ENCODE measurements at places on chromosomes 6 and 20.

DNA sequence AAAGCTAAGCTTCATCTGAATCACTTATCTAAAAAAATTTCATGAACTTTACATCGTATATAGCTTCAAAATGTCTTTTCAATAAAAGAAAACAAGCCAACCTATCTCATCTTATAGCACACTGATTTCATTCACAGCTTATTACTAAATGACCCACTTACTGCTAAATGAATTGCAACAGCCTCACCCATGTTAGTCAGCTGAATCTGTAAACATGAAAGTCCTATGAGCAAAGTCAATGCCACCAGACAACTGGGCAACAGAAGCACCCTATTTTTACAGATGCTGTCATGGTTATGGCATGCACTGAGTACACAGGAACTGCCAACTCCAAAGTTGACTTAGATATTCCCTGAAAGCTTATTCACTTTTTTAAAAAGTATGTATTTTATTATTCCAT lies 41.2 kb upstream of the DST start:
- no peak for DNase-seq

GRCh38 chr6:58290177-58290576 lies 972.7 kb downstream of the PRIM2 start:
- DNase-seq, result no peak

- DNase-seq, result no peak
Observed at GRCh38 chr6:1858196-1858595, 248.5 kb downstream of the FOXC1 start.

GRCh38 chr20:57672164-57672563 lies 37.7 kb downstream of the PMEPA1 start:
- no peak for DNase-seq

- no peak for DNase-seq
Observed at GRCh38 chr6:67131827-67132226, 1424.8 kb upstream of the EYS start.

DNA sequence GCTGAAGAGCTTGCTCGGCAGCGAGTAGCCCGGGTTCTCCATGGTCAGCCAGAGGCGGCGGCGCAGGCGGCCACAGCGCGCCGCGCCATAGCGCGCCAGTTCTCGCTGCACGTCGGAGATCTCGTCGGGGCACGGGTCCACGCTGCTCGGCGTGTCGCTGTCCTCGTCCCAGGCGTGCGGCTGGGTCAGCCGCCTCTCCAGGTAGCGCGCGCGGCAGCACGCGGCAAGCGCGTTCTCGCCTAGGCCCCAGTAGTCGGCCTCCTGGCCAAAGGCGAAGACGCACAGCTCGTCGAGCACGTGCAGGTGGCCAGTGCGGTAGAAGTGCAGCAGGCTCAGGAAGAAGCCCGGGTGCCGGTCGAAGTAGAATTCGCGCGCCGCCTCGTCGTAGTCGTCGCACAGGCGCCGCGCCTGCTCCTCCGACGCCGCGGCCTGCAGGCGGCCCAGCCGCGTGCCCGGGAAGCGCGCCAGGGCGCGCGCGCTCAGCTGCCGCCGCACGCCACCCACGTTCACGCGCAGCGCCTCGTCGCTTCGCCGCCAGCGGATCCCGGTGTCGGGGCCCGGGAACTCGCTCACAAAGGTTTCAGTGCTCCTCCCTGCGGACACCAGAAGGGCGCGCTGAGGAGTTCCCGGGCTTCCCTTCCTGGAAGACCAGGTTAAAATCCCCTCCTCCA lies 2.7 kb downstream of the KCNS1 start:
- DNase-seq, result peak; percentile 91

DNA sequence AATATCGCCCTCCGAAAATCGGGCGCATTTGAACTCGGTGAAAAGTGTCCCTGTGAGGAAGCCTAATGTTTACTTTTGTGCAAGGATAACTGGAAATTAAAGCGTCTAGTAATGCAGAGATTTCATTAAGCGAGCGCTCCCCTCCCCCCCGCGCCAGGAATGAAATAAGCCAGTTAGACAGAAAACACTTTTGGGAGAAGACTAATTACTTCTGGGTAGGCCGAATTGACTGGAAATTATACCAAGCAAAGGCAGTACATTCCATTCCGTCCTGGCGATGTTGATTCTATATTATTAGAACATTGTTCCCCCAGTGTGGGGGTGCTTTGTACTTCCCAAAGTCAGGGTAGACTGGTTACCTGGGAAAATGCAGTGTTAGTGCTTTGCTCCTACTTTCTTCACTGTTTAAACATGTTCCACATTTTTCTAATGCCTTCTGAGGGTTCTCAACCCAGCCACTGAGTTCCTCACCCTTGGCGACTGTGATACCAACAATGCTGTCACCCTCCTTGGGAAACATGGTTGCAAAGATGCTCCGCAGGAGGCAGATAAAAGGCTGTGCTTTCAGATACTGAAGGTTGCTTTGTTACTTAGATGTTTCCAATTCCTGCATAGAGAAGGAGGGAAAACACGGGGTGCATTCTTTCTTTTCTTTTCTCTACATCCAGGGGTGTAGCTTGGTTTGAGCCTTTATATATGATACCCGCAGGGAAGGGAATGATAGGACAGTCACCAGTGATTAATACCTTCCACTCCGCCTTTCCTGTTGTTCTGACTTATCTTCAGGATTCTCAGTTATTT lies 2.6 kb downstream of the GJA1 start:
- DNase-seq, result peak; percentile 95

GRCh38 chr20:24770628-24771541 lies 178.2 kb upstream of the CST7 start:
- DNase-seq, result no peak

DNA sequence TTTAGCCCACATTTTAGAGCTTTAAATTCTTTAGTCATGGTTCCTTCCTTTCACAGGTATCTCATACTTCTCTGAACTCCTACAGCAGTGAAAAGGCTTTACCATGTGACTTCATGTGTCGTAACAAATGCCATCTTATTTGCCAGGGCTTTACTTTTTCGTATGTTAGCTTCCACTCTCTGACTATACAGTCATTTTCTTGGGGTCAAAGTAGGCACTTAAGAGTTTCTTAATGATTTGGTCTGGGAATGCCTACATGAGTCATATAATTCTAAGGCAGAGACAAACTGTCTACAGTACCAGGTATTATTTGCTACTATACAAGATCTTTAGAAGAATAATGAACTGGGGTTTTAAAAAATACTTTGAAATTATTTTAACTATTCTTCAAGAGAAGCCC lies 15.0 kb downstream of the RAB23 start:
- no peak for DNase-seq

- DNase-seq, result no peak
Observed at GRCh38 chr20:4830259-4830658, 108.5 kb downstream of the PRND start.

DNA sequence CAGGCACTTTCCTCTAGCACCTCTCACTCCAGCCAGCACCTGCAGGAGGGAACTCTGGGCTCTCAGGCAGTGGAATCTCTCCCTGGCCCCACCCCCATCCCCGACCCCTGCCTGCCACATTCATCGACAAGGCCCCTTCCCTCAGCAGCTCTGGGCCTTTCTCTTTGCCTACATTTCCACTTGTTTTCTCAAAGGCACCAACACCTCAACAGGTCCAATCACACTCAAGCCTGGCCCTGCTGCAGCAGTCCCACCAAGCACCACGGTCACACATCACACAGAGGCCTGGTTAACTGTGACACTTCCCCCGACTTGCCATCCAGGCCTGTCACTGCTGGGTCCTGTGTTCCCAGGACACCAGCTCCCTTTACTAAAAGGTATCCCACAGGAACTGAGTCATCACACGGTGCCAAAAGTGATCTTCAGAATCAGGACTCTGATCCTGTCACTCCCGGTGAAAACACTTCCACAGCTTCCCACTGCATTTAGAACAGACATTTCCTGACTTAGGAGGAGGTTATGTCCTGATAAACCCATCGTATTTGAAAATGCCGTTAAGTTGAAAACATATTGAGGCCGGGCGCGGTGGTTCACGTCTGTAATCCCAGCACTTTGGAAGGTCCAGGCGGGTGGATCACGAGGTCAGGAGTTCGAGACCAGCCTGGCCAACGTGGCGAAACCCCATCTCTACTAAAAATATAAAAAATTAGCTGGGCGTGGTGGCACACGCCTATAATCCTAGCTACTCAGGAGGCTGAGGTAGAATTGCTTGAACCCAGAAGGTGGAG lies 54.9 kb downstream of the MYH7B start:
- no peak for DNase-seq

GRCh38 chr20:63027922-63028389 lies 21.2 kb upstream of the BHLHE23 start:
- peak; percentile 83 for DNase-seq

DNA sequence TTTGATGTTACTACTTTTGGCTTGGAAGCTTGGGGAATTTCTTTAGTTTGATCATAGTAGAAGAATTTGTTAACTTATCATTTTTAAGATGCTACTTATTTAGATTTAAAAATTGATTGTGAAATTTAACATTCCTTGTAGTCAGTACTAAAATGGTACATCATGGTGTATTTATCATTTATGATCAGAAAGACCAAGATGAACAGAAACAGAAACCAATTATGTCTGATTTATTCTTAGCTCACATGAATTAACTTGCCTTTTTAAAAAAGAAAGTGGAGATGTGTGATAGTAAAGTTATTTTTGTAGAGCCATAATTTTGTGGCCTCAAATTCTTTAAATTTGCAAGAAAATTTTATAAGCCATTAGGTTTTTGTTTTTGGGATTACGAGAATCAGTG lies 77.6 kb downstream of the LIN28B start:
- no peak for DNase-seq

- DNase-seq, result no peak
Observed at GRCh38 chr6:124947971-124948451, 14.2 kb upstream of the RNF217 start.

GRCh38 chr6:147227770-147228320 lies 23.6 kb downstream of the STXBP5 start:
- no peak for DNase-seq

DNA sequence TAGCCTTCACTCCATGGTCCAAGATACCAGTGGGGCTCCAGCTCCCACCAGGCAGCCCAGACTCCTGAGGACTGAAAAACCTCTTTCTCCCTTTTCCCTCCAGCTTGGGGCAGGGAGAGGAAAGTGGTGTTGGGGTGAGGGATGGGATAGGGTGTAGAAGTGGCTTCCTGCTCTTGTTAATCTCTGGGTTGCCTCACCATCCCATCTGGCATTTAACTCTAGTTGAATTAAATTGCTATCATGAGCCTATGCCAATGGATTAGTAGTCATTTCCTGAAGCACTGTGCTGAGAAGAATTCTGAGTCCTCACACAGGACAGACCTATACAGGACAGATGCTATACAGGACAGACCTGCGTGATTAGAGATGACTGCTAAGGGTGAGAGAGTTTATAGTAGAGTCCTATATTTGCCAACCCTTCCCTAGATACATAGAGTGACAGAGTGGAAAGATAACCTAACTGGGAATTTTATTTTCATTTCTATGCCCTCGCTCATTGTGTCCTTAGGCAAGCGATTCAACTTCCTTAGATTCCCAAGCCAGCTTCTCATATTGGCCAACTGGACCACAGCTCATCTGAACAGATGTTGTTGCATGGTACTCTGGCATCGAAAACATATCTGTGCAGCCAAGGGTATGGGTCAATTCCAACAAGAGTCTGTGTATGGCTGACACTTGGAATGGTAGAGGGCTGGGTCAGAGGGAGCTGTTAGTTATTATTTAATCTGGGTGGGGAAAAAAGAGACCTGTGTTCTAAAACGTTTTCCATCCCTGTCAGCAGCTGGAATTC lies 42.8 kb downstream of the MCHR2 start:
- no peak for DNase-seq

- DNase-seq, result no peak
Observed at GRCh38 chr20:57893366-57893999, 183.7 kb upstream of the PMEPA1 start.

GRCh38 chr20:33602826-33603590 lies 59.1 kb upstream of the C20orf144 start:
- no peak for DNase-seq

DNA sequence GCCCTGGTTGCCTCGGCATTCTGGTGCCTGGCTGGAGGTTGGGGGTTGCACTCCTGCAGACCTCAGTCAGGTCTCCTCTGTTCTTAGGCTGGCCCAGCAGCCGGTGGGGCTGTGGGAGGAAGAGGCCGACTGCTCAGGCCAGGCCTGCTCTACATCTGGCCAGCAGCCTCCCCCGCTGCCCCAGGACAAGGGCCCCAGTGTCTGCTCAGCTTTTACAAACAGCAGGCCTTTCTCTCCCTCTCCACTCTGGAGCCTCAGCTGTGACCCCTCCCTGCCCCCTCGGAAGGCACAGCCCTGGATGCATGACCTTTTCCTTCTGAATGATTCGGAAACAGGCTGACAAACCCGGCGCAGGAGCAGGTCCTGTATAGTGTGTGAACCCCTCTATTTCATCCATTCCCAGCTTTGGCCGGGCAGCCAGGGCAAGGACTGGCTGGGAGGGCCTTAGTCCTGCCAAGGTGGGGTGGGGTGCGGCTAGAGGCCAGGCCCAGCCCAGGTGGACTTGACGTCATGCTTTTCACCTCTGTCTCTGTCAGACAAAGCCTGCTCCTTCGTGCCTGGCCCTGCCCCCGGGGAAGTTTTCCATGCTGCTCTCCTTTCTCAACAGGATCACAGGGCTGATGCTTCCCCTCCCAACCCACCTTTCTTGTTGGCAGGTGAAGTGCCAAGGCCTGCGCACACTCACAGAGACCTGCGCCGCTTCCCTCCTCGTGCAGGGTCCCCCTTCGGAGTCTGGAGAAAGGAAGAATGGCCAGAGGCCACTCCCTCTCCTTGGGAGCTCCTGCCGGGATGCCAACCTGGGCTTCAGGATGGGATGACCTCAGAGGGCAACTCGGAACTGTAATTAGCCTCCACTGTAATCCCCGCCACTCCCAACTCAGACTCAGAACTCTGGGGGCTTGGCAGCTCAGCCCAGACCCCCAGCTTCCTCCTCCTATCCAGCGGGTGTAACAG lies 10.1 kb upstream of the ITPR3 start:
- peak; percentile 49 for DNase-seq

DNA sequence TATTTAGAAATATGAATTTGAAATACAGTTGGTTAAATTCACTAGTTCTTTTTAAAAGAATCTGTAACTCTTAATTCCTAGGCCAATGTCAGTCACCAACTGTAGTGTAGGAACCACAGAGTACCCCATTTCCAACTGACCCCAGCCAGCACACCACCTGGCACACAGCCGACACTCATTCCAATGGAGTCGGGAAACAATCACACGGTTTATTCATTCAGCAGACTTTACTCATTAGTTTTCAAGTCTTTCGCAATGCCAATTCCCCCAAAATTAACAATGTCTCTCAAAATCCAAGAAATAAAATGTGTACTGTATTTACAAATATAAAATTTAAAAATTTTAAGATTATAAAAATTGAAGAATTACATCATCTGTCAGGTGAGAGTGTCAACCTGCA lies 13.5 kb downstream of the ARG1 start:
- DNase-seq, result no peak

- DNase-seq, result no peak
Observed at GRCh38 chr6:18166312-18167036, 11.3 kb downstream of the KDM1B start.

- no peak for DNase-seq
Observed at GRCh38 chr6:133705731-133706130, 183.2 kb upstream of the TCF21 start.
